ENCODE measurements at places on chromosomes 3 and 15. TPM values are rescaled to one million over a fixed set of nuclear protein-coding genes. Genes with fewer than 3 reads are reported as not detected.

The MESP2 gene
- 0.61 TPM for polyA plus RNA-seq

DNA sequence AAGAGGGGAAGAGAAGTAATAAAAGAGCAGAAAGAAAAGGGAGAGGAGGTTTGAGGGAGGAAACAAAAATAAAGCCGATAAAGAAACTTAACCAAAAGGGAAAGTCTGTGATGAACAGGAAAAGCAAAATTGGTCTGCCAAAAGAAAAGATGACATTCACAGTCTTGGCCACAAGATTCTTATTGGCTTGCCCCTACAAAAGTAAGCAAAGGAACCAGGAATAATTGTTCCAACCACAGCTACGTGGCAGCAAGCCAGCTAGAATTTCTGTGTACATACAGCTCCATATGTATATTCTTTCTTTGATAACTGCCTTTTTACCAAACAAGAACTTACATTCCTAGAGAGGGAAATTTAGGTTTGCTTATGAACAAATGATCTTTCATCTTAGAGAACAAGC is 79.6 kb downstream of the MLH1 start:
- DNase-seq = no peak

- DNase-seq = no peak
Measured at GRCh38 chr3:64291956-64292355, 66.7 kb upstream of the PRICKLE2 start.

- no peak for DNase-seq
Measured at GRCh38 chr15:61382927-61383326, 153.8 kb upstream of the RORA start.

The ABI3BP gene
- 14.5 TPM for polyA plus RNA-seq

DNA sequence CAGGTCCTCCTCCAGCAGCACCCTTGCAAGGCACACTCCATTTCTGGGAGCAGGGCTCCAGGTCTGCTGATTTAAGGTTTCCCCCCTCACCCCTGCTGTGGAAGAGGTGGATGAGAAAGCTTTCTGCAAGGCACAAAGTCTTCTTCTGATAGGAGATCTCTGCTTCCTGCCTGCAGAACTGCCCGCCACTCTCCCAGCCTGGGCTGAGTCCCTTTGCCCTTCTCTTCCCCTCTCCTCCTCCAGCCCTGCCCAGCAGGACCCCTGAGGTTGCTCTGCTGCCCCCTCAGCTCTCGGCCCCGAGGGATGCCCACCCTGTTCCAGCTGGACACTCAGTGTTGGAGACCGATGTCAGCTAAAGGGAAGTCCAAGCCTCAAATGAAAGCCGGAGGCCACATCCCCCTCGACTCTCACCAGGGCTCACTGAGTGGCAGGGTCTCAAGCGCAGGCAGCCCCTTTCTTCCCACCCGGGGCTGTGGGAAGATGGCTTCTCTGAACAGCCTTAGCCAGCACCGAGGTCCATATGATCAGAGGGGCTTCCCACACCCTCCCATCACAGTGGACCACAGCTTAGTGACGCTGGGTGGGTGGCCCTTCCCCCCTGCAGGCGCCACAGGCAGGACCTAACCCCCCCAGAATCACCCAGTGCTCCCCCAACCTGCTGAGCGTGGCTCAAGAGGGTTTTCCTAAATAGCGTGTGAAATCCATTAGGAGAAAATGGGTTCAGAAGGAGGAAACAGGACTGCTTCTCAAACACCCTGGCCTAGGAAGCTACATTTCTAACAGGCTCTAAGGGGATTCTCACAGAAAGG is 4.0 kb downstream of the ATP10A start:
- DNase-seq = no peak

DNA sequence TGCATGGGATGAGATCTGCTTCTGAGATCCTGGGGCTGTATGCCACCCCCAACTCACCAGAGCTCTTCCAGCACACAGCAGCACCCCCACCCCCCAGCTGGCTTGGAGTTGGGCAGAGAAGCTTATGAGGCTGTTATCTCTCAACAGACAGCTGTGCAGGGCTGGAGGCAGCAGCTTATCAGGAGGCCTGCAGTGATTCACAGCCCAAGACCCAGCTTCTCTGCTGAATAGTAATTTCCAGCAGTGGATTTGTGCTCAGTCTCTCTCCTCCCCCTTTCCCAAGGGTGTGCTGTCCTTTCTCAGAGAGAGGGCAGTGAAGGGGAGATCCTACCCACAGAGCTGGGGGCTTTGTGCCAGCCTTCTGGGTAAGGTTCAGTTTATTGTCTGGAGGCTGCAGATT is 2.1 kb downstream of the RPP25 start:
- peak; percentile 67 for DNase-seq

DNA sequence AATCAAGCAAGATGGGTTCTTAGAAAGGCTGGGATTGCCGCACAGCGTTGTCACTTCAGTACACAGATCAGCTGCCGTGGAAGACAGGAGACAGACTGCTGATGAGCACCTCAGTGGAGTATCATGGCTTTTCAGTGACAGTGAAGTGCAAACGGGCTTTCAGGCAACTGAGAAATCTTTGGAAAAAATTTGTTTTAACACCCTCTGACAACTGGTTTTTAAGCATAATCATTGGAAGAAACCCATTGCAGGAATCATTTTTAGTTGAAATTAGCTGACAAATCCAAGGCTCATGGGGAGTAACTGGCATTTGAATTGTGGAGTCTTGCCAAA is 418.8 kb downstream of the OTOL1 start:
- DNase-seq = no peak

DNA sequence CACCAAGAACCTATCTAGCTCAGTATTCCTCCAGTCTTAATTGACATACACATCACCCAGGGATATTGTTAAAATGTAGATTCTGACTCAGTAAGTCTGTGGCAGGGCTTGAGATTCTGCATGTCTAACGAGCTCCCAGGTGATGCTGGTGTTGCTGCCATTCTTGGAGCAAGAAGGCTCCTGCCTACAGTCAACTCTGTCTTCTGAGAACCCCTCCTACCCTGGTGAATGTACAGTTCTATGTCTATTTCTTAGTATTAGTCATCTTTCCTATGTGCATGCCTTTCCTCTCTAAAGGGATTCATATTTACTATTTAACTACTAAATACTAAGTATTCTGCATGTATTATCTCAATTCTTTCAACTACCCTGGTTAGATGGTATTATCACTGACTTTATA is 268.7 kb downstream of the EDEM1 start:
- DNase-seq = no peak

DNA sequence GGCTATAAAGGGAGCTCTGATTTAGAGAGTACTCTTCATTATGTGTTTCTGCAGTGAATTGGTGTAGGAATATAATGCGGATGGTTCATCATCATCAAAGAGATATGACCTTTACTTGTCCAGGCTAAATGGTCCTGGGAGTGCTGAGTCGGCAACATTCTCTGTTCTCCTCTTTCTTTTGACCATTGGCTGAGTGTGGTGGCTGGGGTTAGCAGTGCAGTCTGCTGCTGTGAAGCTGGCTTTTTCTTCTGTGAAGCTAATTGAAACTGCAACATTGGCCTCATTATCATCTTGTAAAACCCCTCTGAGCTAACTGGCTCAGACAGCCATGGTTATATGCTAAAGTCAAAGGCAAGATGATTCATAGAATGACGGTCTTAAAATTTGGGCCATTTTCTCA is 83.8 kb downstream of the THRB start:
- DNase-seq = no peak

GRCh38 chr15:58448331-58448730 is 16.5 kb downstream of the LIPC start:
- DNase-seq = no peak

DNA sequence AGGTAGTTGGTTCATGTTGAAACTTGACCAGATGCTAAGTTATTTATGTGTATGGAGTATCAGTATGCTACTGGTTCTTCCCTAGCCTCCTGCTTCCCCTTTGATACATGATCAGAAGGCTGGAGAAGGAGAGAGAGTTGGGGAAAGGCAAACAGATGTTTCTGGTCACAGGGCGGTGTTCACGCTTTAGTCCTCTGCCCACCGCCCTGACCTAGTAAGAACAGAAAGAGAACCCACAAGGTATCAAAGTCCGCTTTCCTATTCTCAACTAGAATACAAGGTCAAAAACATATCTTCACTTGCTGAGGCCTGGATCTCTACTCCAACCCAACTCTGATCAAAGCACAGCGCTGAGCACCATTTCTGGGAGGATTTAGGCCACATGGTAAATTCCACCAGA is 55.5 kb downstream of the NCEH1 start:
- DNase-seq = no peak

The PIERCE2 gene
- polyA plus RNA-seq = 10.3 TPM

The CASR gene
- polyA plus RNA-seq = not detected

GRCh38 chr15:51390966-51391422 is 49.5 kb downstream of the GLDN start:
- DNase-seq = no peak

GRCh38 chr15:85837881-85838280 is 43.2 kb upstream of the KLHL25 start:
- DNase-seq = no peak

GRCh38 chr3:176005564-176005963 is 1146.4 kb downstream of the NAALADL2 start:
- no peak for DNase-seq

DNA sequence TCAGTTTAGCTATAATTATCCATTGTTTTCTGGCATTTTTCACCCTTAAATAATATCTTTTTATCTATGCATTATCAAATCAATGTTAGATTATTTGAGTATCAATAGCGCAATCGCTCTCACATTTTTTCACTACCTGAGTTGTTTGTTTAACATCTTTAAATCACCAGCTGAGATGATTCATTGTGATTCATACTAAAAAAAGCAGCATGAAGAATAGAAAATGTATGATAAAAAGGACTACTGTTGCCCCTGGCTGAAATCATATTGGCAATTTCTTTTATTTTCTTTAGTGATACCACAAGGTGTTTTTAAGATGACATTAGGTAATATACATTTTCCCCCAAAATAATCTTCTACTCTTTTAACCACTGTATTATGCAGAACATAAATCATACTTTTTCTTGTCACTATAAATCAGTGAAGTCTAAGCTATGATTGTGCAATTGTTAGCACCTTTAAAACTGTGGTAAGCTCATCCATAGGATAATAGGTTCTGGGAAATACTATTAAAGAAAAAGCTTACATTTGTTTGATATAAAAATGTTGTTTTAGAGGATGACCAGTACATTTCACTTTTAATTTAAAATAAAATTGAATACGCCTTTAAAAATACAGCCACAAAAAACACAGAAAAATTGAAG is 889.1 kb downstream of the NAALADL2 start:
- no peak for DNase-seq

DNA sequence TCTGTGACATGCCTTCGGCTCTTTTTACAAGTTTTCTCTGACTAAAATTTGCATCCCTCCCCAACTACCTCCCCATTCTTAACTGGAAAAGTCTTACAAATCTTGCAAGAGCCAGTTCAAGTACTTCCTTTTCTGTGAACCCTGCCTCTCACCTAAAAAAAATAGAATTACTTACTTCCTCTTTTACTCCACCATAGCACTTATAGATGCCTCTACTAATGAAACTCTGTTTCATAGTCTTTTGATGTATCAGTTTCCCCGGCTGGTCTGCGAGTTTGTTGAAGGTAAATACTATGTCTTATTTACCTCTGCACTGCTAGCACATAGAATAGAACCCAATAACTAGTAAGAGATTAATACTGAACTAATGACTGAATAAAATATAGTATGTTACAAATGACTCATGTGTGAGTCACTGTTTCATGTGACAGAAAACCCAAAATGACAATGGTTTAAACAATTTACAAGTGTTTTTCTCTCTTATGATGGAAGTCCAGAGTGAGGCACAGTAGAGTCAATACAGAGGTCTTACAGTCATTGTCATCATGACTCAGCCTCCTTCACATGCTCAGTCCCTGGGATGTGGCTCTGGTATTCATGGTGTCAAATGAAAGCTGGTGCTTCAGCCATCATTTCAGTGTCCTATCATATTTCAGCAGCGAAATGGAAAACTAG is 393.5 kb downstream of the RSL24D1 start:
- DNase-seq = no peak

The CRABP1 gene
- polyA plus RNA-seq = 0.29 TPM

The ZIC4 gene
- not detected for polyA plus RNA-seq

DNA sequence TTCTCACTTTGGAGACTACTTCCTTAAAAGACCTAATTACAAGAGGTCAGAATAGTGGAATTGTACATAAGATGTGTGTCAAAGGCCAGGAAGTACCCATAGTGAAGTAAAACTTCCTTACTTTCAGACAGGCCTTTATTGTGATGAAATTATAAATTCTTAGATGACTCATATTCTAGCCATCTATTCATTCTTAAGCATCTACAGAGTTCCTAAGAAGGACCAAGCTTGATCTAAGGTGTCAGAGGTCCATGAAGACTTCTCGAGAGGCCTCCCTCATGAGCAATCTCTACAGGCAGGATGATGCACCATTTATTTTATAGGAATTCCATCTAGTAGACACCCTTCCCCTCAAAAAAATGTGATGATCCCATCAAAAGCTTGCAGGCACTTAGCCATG is 493.3 kb downstream of the MAGI1 start:
- no peak for DNase-seq

The B3GNT5 gene
- 1.8 TPM for polyA plus RNA-seq

GRCh38 chr15:48001393-48002039 is 119.3 kb upstream of the SLC24A5 start:
- DNase-seq = no peak

The WWTR1 gene
- 23.0 TPM for polyA plus RNA-seq

GRCh38 chr3:161069511-161070251 is 35.5 kb downstream of the B3GALNT1 start:
- DNase-seq = no peak

GRCh38 chr3:141096164-141096563 is 45.0 kb downstream of the SPSB4 start:
- no peak for DNase-seq

GRCh38 chr3:49840388-49840787 is 16.0 kb downstream of the TRAIP start:
- DNase-seq = no peak

DNA sequence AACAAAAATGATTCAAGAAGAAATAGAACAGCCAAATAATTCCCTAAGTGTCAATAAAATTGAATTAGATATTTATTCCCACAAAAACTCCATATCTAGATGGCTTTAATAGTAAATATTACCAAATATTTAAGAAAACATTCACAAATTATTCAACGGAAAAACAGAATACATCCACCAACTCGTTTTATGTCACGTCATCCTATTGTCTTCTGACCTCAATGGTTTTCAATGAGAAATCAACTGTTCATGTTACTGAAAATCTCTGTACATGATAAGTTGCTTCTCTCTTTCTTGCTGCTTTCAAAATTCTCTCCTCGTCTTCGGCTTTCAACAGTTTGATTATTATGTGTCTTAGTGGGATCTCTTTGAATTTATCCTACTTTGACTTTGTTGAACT is 17.1 kb upstream of the FBXL2 start:
- no peak for DNase-seq

DNA sequence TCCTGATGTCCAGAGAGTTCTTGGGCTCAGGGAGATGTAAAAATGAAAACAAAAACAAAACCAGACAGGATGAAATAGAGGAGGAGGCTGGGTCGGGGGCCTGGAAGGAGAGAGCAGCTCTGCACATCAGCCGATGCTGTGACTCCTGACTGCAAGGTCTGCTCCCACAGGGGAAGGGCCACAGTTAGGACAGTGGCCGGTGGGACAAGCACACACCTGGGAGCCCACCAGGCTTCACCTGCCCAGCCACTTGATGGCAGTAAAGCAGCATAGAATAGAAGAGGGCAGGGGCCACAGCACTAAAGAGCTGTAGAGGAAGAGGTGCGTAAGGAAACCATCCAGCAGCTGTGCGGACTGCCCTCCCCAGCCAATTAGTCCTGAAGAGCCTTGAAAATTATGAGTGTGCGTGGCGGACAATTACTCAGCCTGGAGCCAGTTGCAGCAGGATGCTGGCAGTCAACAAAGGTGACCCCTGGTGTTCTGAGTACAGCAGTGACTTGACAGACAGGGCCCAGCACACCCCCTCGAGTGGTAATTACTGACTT is 29.8 kb downstream of the ALS2CL start:
- peak; percentile 48 for DNase-seq

The TNFAIP8L3 gene
- 3.0 TPM for polyA plus RNA-seq

The ZKSCAN7 gene
- 1.9 TPM for polyA plus RNA-seq

The KCNAB1 gene
- 1.6 TPM for polyA plus RNA-seq

The FEZF2 gene
- not detected for polyA plus RNA-seq
